Inflammatory macrophage treated with lipopolysaccharide for 4 hours (primary cell): ENCODE measurements at places on chromosomes 6 and 20.

DNA sequence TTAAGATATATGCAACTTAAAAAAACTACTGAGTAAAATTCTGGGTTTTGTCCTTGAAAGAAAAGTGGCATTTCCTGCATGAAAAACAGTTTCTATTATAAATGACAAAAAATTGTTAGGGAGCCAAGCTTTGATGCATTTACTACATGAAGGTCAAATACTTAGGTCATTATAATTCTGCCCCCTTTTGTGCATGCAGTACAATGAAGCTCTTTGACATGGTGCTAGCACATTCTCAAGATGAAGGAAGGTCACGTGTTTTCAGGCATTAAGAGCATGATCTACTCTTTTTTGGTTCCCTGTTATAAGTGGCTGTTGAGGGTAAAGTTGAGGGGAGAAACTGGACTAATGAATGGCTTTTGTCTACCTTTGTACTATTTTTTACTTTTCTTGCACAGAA, 72.7 kb downstream of the FOXO3 start:
- DNase-seq, result no peak

GRCh38 chr6:141669141-141669540, 463.6 kb upstream of the GJE1 start:
- DNase-seq, result no peak

- DNase-seq, result peak; percentile 90
Measured at GRCh38 chr6:35727935-35728682, 8.7 kb upstream of the ARMC12 start.

DNA sequence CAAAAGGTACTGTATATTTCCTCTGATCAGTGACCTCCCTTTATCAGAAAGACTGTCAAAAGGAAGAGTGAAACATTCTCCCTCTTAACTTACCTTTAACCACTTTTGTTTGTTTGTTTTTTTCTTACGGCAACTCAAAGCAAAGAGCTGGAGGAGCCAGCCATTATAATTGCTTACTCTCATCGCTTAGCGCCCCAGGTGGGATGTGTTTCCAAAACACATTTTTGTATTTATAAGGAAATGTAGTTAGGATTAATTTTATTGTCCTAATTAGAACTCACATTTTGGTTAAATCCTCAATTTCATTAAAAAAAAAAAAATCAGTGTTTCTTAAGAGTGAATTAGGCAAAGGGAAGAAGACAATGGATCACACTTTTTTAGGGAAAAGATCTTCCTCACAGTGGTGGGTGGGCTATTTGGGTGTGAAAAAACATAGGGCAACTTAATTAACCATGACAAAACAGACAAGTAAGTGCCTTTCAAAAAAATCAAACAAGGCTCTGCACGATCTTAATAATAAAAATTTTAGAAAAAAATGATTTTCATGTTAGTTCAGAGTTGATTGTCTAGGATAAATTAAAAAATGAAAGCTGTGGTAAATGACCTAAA, 1.2 kb upstream of the PHACTR2 start:
- no peak for DNase-seq

GRCh38 chr6:105745464-105746129, 340.5 kb upstream of the PRDM1 start:
- no peak for DNase-seq
